ENCODE measurements at places on chromosomes 12 and 14.

DNA sequence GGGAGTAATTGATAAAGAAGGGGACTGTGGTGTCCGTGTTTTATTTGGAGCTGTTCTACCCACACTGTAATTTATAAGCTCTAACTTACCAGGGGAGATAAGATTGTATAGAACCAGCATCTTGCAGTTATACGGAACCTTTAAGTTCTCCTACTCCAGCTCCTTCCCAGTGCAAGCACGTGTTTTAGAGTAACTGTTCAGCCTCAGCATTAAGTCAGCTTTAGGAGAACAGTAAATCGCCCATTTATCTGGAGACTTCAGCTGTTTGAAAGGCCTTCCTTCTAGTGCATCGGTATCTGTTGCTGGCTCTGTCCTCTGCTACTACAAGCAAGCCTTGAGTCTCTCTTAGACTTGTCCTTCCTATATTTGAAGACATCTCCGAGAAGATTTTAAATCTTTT is 95.6 kb downstream of the ETV6 start:
- DNase-seq: no peak

GRCh38 chr12:20451761-20452160 is 83.4 kb downstream of the PDE3A start:
- no peak for DNase-seq

DNA sequence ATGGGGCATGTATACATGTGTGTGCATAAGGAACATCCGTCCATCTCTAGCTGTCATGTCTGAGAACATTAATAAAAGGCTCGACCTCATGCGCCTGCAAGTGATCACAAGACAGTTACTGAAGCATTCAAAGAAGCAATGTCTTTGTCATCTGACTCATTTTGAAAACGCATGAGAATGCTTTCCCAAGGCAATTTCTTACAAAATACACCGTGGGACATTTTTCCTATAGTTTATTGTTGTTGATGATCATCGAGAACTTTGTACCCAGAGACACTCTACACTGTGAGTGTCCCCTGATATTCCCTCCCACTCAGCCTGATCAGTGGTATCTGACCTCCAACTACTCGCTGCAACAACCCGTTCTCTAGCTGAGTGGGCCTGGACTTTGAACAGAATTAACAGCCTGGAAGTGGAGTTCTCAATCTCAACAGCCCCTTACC is 68.1 kb downstream of the ETV6 start:
- DNase-seq: no peak

DNA sequence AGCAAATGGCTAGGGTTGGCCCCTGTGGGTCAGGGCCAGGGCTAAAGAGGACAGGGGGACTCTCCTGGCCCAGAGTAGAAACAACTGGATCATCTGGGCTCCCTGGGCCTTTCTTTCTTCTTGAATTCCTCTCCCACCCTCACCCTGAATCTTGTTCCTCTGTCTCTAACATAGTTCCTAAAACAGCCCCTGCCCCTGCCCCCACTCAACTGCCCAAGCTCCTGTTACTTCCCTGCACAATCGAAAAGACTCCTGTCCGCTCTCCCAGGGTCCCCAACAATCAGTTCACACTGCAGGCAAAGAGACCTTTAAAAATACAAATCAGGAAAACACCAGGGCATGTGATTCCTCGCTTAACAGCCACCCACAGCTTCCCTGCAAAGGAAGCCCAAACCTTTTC is 18.0 kb upstream of the ANKRD33 start:
- no peak for DNase-seq

- no peak for DNase-seq
Measured at GRCh38 chr14:87686746-87687145, 306.2 kb downstream of the GALC start.

DNA sequence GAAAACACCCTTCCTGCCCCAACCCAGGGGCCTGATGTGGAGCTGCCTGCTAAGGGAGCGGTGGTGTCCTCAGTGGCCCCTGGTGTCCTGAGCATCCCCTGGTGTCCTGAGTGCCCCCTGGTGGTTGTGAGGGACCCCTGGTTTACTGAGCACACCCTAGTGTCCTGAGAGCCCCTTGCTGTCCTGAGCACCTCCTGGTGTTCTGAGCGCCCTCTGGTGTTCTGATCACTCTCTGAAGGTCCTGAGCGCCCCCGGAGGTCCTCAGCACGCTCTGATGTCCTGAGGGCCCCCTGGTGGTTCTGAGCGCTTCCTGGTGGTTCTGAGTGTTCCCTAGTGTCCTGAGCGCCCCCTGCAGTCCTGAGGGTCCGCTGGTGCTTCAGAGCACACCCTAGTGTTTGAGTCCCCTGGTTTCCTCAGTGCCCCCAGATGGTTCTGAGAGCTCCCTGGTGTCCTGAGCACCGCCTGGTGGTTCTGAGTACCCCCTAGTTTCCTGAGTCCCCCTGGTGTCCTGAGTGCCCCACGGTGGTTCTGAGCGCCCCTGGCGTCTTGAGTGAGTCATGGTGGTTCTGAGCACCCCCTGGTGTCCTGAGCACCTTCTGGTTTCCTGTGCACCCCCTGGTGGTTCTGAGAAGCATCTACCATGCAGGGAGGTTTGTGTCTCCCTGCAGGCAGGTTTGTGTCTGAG is 1004.2 kb downstream of the TMEM121 start:
- no peak for DNase-seq

DNA sequence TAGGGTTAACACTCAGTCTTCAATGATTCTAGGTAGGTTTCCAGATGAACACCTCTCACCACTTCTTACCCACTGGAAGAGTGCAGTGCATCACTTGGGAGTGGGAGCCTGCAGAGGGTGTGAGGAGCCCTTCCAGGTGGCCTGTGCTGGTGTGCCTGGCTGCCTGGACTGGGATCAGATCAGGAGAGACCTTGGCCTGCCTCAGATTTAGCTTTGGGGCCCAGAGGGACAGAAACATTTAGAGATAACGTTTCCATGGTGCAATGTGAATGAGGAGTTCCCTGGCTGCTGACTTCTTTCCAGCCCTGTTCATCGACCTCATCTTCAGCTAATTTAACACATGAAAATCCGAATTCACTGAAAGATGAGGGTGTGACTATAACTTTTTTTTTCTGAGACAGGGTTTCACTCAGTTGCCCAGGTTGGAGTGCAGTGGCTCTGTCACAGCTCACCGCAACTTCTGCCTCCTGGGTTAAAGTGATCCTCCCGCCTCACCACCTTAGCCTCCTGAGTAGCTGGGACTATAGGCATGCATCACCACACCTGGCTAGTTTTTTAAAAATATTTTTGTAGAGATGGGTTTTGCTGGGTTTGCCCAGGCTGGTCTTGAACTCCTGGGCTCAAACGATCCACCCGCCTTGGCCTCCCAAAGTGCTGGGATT is 53.6 kb downstream of the SUSD6 start:
- no peak for DNase-seq

GRCh38 chr12:69648476-69648875 is 37.8 kb upstream of the LRRC10 start:
- no peak for DNase-seq

DNA sequence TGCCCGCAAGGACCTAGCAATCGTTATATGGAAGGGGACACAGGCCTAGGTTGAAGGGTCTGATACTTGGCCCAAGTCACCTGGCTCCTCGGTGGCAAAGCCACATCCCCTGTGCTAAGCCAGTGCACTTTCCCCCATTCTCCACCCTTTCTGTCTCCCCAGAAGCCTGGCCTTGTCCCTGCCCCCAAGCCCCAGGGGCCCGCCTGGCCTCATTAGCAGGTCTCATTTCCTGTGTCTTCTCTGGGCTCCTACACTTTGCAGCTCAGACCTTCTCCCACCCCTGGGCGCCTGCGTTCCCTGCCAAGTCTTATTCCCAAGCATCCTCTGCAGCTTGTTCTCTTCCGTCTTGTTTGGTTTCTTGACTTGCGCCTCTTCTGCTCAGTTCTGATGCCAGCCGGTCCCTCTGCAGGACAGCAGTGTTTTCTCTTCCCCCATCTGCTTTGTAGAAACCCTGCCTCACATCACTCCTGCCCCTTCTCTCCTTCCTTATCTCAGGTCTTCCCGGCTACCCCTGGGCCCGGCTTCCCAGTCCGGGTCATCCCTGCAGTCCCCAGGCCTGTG is 66.7 kb downstream of the SLC24A4 start:
- DNase-seq: no peak

DNA sequence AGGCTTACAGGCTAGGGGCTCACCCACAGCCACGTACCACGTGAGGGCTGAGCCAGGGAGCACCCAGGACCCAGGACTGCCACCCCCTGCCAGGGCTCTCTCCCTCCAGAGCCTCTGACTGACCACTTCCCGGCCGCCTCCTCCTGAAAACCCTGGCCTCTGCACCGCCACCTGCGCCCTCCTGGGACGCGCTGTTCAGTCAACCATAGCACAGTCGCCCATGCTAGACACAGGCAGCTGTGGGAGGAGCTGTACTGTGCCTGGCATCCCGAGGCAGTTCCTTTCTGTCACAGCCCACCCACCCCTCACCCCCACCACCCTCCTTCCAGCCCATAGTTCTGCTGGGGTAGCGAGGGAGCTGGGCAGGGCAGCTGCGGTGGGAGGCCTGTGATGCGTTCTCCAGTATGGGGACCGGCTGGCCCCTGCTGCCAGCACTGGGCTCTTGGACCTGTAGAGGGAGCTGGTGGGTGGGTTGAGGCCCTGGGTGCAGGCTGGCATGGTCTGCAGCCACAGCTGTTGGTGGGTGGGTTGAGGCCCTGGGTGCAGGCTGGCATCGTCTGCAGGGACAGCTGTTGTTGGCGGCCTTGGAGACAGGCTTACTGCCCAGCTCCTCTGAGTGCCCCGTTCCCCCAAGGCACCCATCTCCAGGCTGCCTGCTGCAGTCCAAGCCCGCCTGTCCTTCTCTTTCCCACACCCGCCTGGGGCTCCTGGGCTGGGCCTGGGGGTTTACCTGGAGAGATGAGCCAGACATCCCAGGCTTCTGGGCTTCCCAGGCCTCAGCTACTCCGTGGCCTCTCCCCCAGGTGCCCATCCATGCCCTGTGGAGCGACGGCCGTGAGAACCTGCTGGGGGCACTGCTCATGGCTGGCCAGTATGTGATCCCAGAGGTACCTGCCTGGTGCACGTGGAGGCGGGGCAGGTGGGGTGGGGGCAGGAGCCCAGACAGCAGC is 11.5 kb downstream of the ASPG start:
- no peak for DNase-seq

DNA sequence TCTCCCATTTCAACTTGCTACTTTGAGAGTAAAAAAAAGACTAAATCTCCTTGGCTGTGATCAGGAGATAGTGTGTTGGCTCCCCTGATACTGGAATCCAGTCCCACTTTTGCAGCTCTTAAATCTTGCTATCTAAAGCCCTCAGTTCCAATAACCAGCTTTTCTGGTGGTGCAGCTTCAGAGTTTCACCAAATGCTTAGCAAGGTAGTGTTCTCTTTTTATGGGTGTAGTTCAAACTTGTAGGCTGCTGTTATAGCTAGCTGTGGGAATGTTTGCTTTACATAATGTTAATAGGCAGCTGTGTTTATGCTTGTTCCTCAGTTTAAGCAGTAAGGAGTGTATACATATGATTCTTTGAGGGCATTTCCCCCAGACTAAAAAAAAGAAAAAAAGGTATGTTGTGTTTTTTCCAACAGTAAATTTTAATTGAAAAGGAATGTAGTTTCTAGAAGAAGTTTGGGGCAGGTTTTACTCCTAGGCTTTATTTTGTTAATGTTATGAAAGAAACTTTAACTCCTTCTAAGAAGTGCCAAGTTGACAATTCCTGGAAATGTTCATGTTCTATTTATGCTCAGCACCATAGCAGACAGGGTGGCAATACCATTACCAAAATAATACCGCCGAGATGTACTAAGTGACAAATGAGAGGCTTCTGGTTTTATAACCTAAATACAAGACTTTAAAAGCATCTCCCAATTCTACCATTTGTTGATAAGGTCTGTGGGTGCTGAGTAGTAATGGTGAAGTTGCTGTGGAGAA is 12.1 kb downstream of the CRADD start:
- DNase-seq: no peak

DNA sequence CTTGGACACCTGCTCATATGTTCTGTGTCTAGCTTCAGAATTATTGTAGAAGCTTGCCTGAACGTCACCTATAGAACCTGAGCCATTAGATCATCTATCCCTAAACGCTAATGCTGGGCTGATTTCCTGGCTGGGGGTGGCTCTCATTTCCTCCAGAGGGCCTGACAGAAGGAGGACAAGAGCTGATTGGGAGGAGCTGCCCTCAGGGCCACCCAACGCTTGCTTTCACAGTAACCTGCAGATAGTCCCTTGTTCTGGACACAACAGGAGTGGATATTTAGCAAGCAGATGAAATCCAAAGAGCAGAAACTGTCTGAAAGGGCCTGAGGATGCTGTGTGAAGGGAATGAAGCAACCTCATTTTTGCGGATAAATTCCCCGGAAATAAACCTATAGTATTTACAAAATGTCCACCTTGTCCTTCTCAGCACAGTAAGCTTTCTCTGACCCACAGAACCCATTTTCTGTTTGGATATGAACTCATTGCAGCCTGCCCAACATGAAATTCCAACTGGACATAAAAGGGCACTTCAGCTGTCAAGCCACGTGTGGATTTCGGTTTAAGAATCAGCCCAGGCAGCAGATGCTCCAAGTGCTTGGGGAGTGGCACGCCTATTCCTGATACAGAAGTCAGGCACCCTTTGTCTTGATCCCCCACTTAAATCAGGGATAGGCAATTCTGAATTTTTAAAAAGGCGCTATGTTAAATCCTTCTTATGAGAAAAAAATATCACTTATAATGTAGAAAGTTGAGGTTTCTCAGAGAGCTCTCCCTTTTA is 32.8 kb upstream of the TUBA1C start:
- DNase-seq: no peak

DNA sequence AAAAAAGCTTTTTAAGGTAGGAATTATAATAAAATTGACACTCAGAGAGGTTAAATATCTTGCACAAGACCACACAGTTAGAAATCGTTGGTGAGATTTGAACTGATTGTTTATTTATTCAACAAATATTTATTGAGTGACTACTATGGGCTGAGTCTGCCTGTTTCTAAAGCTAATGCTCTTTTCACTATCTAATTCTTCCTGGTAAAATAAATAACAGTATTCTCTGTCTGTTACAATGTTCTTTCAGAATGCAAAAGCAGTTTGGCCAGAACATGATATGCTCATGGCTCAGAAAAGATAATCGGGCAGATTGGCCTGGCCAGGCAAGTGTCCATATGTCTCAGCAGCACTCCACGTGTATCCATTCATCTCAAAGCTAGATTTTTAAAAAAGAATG is 82.0 kb downstream of the BTG1 start:
- DNase-seq: no peak
